ENCODE measurements at places on chromosomes 2 and 18. TPM values are rescaled to one million over a fixed set of nuclear protein-coding genes. Genes with fewer than 3 reads are reported as not detected.

UGT1A10 gene
- not detected for total RNA-seq

ARHGEF4 gene
- 57.8 TPM for total RNA-seq

ANKRD30BL gene
- 7.3 TPM for total RNA-seq

EDAR gene
- total RNA-seq = 0.66 TPM

KLHL30 gene
- total RNA-seq = 2.7 TPM

MGAT5 gene
- total RNA-seq = 58.1 TPM

CFAP65 gene
- not detected for total RNA-seq

FOXI3 gene
- total RNA-seq = 7.1 TPM

COL4A3 gene
- 15.6 TPM for total RNA-seq

TOGARAM2 gene
- 0.55 TPM for total RNA-seq

STARD6 gene
- total RNA-seq = not detected

TMEM169 gene
- 19.5 TPM for total RNA-seq

SALL3 gene
- 15.2 TPM for total RNA-seq

TCF7L1 gene
- 7.4 TPM for total RNA-seq

PUS10 gene
- total RNA-seq = 9.3 TPM

TRIM43 gene
- total RNA-seq = not detected

GCG gene
- total RNA-seq = 0.99 TPM

LPIN2 gene
- 52.6 TPM for total RNA-seq

RND3 gene
- total RNA-seq = 82.1 TPM

REG1B gene
- not detected for total RNA-seq

KCNJ3 gene
- 9.5 TPM for total RNA-seq

ATP6V1B1 gene
- total RNA-seq = 24.9 TPM

ABCG5 gene
- total RNA-seq = 0.27 TPM

FEV gene
- not detected for total RNA-seq

HPCAL1 gene
- total RNA-seq = 25.2 TPM

SCN1A gene
- 10.5 TPM for total RNA-seq

ANKRD23 gene
- 24.0 TPM for total RNA-seq

ACTG2 gene
- 53.9 TPM for total RNA-seq

CAVIN2 gene
- 39.8 TPM for total RNA-seq

IL18RAP gene
- total RNA-seq = 0.33 TPM

ELOA2 gene
- total RNA-seq = not detected

AMER3 gene
- total RNA-seq = 11.8 TPM

KRTCAP3 gene
- not detected for total RNA-seq

RNF152 gene
- 49.1 TPM for total RNA-seq

IL1RL2 gene
- total RNA-seq = 1.4 TPM

ARL6IP6 gene
- total RNA-seq = 34.4 TPM

FHOD3 gene
- total RNA-seq = 49.9 TPM

PGAP1 gene
- 72.3 TPM for total RNA-seq

IL36G gene
- total RNA-seq = not detected

FSHR gene
- not detected for total RNA-seq

SERPINB3 gene
- total RNA-seq = not detected

ZNF532 gene
- 259 TPM for total RNA-seq

PASK gene
- 16.4 TPM for total RNA-seq

AQP4 gene
- total RNA-seq = 3.2 TPM

SOCS6 gene
- 37.9 TPM for total RNA-seq

NOP58 gene
- 127 TPM for total RNA-seq

POLR1A gene
- 23.6 TPM for total RNA-seq

RESP18 gene
- total RNA-seq = not detected

CXCR4 gene
- total RNA-seq = 95.7 TPM

TMEM163 gene
- 4.7 TPM for total RNA-seq

SCN2A gene
- 24.2 TPM for total RNA-seq

LRATD1 gene
- total RNA-seq = 24.7 TPM

ALPG gene
- total RNA-seq = not detected

RSAD2 gene
- 7.9 TPM for total RNA-seq

RGPD4 gene
- total RNA-seq = 2.2 TPM
